ENCODE measurements at places on chromosomes 2 and 18.

DNA sequence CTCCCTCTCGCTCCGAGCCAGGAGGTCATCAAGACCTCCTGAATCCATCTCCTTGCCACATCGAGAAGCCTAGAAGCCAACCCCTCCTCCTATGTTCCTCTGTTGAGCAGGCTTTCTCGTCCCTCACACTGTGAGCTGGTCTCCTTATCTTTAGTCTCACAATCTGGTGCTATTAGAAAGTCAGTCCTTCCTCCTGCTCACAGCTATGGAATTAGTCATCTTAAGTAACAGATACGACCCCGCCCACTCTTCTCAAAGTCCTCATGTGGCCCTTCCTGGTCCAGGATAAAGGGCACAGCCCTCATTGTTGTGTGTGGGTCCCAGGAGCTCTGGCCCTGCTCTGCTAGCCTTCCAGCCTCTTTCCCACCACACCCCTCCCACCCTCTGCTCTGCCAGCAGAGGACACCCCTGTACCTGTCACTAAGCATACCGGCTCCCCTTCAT lies 41.4 kb upstream of the TRIB2 start:
- DNase-seq, result peak; percentile 63

DNA sequence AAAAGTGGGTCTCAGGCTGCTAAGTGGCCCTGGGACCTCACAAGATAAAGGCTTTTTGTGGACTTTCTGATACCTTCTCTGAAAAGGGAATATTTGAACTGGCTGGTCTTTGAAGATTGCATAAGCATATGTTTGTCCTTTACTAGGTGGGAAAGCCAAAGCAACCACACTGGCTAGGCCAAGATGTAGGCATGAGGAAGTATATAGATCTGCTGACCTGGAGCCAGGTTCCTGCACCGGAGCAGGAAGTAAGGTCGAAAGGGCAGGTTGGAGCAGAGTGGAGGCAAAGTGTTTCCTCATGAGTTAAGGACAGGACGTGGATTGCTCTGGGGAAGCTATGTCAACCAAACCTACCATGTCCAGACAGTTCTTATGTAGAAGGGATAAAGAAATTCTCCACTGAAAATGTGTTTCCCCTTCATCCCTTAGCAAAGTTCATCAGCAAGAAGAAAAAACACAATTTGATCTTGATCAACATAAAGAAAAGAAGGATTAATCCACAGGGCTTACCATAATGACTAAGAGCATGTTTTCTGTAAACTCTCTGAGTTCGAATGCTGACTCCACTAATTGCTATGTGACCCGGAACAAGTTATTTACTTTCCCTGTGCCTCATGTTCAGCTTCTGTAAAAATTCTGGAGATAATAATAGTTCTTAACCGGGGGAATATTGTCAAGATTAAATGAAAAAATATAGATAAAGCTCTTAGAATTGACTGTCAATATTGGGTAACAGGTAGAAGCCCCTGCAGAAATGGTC lies 156.1 kb upstream of the SRD5A2 start:
- no peak for DNase-seq

GRCh38 chr18:79568543-79569205 lies 110.9 kb upstream of the CTDP1 start:
- DNase-seq, result no peak

DNA sequence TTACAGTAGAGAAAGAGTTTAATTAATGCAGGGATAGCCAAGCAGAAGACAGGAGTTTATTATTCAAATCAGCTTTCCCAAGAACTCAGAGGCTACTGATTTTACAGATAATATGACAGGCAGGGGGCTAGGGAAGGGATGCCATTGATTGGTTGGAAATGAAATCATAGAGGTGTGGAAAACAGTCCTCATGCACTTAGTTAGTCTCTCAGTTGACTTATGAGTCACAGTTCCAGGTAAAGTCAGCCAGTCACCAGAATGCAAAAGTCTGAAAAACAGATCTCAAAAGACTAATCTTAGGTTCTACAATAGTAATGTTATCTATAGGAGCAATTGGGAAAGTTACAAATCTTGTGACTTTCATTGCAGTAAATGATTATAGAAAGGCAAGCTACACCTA lies 676.4 kb upstream of the CHAC2 start:
- DNase-seq, result no peak

GRCh38 chr2:127106991-127107621 lies at the start of gene BIN1:
TSS of gene BIN1 (minus strand) at chr2:127107154. CDS start at chr2:127106943, 211 bp downstream.
- peak; percentile 84 for DNase-seq

GRCh38 chr2:216404010-216404618 lies 8.2 kb upstream of the SMARCAL1 start:
- peak; percentile 59 for DNase-seq

GRCh38 chr2:3490191-3491170 lies 28.9 kb downstream of the ADI1 start:
- no peak for DNase-seq

DNA sequence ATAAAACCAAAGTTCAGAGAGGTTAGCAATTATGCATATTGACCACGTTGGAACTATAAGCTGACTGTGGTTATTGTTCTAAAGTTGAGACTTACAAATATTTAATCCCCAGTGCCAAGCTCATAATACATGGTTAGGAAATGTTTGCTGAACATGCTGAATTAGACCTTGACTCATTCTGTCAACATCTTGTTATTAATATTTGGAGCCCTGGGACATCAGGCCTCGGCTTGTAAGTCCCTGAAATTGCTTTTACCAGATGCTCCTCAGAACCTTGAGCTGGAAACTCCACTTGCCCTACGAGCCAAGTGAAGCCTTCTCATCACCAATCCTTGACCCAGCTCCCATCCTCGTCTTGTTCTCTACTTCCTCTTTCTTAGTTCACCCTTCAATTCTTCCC lies 21.2 kb downstream of the DYNAP start:
- no peak for DNase-seq

- DNase-seq, result no peak
These were observed 809.0 kb upstream of the FAM98A start for GRCh38 chr2:34408100-34408499.
